Cardiac muscle cell (in vitro differentiated cells and primary cell): ENCODE measurements at places on chromosomes 12 and 14. TPM values are rescaled to one million over a fixed set of nuclear protein-coding genes. Genes with fewer than 3 reads are reported as not detected.
A peak's percentile ranks its signal among the peaks of the same experiment; 100 is the strongest.

Gene DHRS7
- 24.1 and 32.3 TPM in 2 replicates for total RNA-seq

Gene PAX9
- not detected in 2 replicates for total RNA-seq

Gene SLC5A8
- not detected in 2 replicates for total RNA-seq

Gene TTC6
- total RNA-seq, result not detected in 2 replicates

Gene SYNDIG1L
- total RNA-seq, result 0.11 and 0.39 TPM in 2 replicates

Gene CCT2
- total RNA-seq, result 227 and 237 TPM in 2 replicates

Gene HNRNPC
- total RNA-seq, result 564 and 928 TPM in 2 replicates

DNA sequence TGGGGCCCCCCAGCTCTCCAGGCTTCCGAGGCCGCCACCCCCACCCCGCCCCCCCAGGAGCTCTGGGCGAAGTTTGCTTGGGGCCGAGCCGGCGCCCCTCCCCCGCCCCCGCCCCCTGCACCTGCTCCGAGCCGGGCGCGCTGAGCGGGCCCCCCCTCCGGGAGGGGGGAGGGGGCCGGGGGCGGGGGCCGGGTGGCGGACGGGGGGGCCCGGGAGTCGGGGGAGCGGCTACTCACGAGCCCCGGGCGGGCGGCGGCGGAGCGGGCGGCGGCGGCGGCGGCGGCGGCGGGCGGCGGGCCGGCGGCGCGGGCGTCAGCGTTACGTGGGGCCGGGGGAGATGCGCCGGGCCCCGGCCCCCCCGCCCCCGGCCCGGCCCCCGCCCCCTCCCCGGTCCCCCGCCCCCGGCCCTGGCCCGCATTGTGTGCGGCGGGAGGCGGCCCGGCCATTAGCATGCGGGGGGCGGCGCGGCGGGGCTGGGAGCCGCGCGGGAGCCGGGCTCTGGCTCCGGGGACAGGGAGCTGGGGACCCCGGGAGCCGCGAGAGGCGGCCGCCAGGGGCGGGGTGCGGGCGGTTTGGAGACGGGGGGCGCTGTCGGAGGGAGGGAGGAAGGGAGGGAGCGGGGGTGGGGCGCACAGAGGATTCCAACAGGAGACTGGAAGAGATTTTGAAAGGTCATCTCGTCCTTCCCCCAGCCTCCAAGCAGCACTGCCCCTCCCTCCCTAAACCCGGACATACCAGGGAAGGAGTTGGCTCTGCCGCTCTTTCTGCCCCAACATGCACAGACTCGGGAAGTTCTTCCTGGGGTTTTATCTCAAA, at the start of gene ZNF219:
Gene ZNF219, minus strand, starts transcription at position 580 of the 816 bp plus-strand sequence. CDS start 5,064 bp downstream, outside the sequence.
- DNase-seq, result peak; percentile 61

- no peak for DNase-seq
These were observed 34.3 kb downstream of the KICS2 start for GRCh38 chr12:64187794-64188193.

DNA sequence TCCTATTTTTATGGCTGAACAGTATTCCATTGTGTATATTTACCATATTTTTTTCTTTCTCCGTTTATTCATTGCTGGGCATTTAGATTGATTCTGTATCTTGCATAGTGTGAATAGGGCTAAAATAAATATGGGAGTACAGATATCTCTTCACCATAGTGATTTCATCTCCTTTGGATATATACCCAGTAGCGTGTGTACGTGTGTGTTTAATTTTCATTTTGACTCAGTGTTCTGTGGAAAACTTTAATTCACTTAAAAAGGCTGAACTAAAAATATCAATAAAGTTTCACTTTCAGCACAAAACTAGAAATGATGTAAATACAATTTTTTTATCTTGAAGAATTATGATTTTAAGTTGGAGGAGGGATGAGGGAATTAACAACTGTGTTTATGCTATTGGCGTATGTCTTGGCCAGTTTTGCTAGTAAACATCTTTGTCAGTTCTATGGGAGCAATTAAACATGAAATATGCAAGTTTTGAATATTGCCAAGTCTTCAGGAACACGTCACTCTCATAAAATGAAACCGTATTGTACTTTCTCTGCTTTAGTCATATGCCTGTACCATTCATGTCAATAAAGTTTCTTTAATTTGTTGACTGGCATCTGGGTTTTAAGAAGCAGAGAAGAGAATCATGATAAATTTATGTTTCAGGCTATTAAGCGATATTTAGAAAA, 99.8 kb downstream of the PTGER2 start:
- DNase-seq, result no peak

DNA sequence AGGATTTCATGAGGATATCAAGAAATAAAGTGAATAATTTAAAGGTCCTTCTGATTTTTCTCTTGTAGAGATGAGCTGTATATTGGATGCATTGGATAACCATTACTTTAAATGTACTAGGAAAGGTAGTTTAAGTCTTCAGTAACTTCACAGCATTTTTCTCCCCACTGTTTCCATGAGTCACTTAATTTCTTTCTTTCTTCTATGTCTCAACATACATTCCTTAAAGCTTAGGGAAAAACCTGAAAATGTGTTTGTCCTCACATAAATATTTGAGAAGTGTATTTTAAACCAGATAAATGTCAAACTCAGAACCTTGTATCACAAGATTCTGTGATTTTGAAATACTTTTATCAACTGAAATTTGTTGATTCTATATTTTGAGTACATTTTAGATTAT, 1970.2 kb upstream of the FLRT2 start:
- DNase-seq, result no peak

- DNase-seq, result no peak
These were observed 429.1 kb downstream of the DAD1 start for GRCh38 chr14:22159957-22160356.

DNA sequence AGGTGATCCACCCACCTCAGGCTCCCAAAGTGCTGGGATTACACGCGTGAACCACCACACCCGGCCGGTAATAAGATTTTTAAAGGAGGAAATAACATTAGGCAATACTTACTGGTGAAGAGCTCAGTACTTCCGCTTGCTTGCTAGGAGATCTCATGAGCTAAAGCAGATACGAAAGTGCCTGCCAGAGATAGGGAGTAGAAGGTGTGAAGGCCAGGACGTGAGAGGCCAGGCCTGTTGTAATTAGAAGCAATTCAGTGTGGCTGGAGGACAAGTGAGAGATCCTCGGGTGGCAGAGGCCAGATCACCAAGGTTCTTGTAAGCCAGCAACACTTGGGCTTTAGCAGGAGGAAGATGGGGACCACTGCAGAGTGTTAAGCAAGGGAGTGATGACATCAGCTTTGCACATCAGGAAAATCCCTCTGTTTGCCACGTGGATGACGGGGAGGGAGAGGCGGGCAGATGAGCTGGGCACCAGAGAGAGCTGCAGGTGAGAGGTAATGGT, 7.6 kb downstream of the TECPR2 start:
- DNase-seq, result peak; percentile 55

DNA sequence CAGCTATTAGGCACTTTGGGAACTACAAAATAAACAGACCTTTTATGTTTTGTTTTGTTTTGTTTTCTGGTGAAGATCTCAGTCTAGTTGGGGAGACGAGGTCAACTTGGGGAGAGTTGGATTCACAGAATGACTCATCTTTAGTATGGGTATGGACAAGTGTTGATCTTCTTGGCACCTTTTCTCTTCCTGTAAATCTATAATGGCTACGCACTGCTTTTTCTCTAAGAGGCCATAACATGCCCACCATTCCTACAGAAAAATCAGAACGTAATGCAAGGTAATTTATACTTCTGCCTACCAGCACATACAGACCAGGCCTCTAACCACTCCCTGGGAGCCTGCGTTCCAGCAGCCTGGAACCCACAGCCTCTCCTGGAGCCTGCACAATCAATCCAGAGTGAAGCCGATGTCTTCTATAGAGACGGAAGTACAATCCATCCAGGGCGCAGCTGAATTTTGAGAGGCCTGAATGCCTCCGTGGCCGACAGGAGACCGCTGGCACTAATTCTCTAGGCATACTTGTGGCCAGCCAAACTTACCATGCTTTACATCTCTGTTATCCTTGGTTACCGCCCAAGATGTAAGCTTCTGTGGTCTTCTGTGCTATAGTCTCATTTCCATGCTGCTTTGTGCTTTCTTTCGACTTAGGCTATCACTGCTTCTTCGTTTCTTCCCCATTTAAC, 717 bp downstream of the PPHLN1 start:
- peak; percentile 50 for DNase-seq

DNA sequence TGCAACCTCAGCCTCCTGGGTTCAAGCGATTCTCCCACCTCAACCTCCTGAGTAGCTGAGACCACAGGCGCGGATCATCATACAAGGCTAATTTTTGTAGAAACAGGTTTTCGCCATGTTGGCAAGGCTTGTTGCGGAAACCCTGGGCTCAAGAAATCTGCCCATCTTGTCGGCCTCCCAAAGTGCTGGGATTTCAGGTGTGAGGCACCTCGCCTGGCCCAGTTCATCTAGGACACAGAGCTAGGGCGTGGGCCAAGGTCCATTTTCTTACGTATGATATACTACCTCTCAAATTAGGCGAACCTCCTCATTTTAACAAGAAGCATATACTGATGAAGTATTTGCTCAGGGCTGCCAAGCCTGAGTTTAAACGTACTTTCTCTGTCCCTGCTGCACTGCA, 2.1 kb downstream of the RPS29 start:
- no peak for DNase-seq

- DNase-seq, result no peak
These were observed 150.4 kb downstream of the PHETA1 start for GRCh38 chr12:111218499-111218898.
